ENCODE measurements at places on chromosomes 4 and X.

DNA sequence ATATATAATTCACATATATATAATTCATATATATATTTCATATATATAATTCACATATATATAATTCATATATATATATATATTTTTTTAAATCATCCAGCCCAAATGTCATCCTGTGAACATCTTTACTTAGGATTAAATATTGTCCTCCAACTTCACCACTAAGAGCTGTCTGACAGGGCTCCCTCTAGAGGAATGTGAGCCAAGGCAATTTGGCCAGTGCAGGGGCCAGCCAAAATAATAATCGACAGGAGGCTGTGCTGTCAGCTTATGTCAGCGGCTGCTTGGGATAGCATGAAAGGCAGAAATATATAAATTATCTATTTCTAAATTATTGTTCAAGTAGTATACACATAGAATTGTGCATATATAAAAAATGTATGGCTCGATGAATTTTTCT lies 29.5 kb downstream of the EGFL6 start:
- DNase-seq = no peak

DNA sequence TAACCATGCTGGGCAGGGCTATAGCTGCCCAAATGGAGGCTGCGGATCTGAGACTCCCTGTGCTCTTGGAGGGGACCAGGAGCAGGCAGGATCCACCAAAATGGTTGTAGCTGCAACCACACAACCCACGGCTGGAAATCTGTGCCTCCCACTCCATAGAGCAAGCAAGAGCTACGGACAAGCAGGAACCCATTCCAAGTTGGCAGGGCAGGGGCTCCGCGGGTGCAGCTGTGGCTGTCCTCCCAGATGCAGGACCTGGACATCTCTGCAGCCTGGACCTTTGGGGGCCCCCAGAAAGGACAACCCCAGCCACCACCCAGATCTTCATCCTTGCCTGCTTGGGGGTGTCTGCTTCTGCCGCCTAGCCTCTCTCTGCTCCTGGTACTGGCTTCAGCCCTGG lies 154.1 kb upstream of the TRAM1L1 start:
- no peak for DNase-seq

- no peak for DNase-seq
These were observed 308.7 kb downstream of the GBA3 start for GRCh38 chr4:23001478-23001877.

- DNase-seq = peak; percentile 9
These were observed 82.0 kb downstream of the PLS3 start for GRCh38 chrX:115642895-115643530.

DNA sequence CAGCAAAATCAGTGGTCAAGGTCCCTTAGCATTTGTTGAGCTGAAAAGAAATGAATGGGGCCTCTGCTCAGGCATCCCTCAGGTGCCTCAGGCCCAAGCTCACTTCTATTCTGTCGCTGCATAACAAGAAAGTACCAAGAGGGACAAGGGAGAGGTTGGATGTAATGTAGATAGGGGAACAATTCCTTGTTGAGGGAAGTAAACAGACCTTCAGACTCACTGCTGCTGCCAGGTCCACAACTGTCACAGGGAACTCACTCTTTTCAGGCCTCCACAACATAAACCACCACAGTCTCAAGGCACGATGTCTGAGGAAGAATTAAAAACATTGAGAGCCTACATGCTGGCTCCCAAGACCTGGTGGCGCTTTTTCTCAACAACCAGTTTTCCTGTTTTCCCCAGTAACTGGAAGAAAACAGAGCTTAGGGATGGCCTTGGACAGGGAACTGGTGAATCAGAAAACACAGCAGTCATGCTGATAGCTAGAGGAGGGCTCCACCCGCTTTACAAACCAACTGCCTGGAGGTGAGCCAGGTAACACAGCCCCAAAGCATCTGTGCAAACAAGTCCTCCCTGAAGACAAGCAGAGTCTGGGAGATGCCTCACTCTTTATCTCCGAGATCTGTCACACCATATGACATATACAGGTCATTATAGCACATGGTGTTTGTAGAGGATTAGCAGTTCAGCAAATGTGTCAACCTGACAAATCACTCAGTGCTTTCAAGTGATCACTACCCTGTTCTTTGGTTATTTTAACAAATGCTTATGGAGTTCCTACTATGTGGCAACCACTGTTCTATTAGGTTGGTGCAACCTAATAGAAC lies 14.3 kb upstream of the AWAT1 start:
- no peak for DNase-seq

GRCh38 chr4:55255179-55255578 lies 90.9 kb upstream of the SRD5A3 start:
- no peak for DNase-seq

DNA sequence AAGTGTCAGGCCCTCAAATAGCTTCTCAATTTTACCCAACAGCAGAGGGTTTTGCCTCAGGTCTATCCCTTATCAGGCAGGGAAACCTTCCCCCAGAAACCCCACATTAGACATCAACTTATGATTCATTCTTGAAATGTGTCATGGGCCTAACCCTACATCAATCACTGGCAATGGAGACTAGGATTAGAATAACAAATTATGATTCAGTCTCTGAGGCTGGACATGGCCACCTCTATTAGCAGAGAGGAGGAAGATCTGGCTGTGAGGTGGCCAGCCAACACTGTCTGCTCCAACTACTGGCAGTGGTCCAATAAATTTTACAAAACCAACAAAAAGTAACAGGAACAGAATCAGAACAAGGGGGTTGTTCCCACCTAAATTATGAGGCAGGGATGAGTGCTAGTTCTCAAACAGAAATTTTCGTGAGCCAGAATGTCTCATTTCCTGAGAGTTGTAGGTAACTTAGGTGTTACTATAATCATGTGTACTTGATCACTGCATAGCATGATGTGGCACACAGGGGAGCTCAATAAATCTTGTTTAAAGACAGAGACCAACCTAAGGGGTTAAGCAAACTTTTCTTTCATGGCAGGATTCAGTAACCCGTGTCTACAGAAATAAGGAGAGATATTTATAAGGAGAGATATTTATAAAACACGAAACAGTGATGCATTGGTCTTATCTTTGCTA lies 126.8 kb downstream of the NFKB1 start:
- no peak for DNase-seq

GRCh38 chrX:23749576-23749975 lies 6.5 kb upstream of the ACOT9 start:
- no peak for DNase-seq

- no peak for DNase-seq
These were observed 134.5 kb upstream of the NKX1-1 start for GRCh38 chr4:1540601-1541375.

GRCh38 chr4:73257234-73257633 lies 1.4 kb downstream of the ANKRD17 start:
- DNase-seq = peak; percentile 70

DNA sequence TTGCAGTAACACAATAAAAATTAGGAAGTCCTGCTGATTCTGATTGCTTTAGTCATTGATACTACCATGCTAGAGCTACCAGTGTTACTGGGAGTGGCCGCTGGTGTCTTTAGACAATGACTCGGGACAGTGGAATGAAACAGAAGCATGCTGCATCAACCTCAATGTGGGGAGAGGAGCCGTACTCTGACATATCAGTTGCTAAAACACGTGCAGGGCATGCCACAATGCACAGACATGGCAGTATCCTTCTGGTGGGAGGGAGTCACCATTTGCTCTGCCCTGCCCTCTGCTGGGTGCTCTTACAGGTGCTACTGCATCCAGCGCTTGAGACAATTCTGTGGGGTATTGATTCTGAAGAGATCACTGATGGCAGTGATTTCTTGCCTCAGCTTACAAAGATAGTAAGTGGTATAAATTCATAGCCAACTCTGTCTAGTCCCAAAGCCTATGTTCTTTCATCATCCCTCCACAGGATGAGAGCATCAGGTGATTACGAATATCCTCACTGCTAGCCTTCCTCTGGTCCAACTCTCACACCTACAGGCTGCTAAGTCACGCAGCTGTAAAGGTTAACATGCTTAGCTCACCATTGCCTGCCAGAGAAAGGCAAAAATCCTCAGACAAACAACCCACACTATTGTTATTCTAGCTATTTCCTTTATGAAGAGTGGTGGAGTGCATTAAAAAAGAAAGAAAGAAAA lies 43.7 kb downstream of the NSG1 start:
- peak; percentile 64 for DNase-seq

DNA sequence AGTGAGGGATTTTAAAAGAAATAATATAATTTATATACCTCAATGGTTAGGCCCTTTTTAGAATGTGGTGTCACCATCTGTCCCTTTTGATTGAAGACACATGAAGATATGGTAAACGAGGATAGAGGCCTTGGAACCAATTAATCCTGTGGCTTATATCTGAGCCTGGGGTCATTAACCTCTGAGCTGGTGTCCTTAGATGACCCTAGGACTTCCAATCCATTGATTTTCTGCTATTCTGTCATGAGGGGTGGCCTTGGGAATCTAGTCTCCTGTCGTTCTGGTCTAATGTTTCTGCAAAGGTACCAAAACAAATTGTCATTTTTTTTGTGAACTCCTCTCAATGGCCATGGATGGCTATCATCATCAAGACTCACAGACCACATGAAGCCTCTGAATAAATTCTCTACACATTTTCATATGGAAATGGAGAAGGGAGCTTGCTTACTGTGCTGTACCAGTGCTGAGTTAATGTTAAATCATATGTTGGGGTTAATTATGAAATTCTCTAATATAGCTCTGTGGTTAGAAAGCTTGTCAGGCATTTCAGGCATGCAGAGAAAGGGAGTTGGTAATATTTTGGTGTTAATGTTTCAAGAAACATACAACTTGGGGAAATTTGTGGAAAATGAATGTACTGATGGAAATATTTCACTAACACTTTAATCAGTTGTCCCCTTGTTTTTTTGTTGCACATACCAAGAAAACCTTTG lies 204.2 kb upstream of the IL15 start:
- no peak for DNase-seq

DNA sequence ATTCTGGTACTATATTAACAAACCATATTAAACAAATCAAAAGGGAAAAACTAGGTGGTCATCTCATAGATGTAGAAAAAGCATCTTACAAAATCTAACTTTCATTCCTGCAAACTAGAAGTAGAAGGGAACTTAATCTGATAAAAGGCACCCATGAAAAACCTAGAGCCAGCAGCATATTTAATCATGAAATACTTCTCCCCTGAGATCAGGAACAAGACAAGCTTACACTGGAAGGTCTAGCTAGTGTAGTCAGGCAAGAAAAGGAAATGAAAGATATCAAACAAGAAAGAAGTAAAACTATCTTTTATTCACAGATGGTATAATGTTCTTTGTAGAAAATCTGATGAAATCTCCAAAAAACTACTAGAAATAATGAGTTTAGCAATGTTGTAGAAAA lies 41.2 kb downstream of the ATP10D start:
- DNase-seq = no peak

GRCh38 chr4:153453402-153453801 lies 12.8 kb upstream of the TMEM131L start:
- no peak for DNase-seq

DNA sequence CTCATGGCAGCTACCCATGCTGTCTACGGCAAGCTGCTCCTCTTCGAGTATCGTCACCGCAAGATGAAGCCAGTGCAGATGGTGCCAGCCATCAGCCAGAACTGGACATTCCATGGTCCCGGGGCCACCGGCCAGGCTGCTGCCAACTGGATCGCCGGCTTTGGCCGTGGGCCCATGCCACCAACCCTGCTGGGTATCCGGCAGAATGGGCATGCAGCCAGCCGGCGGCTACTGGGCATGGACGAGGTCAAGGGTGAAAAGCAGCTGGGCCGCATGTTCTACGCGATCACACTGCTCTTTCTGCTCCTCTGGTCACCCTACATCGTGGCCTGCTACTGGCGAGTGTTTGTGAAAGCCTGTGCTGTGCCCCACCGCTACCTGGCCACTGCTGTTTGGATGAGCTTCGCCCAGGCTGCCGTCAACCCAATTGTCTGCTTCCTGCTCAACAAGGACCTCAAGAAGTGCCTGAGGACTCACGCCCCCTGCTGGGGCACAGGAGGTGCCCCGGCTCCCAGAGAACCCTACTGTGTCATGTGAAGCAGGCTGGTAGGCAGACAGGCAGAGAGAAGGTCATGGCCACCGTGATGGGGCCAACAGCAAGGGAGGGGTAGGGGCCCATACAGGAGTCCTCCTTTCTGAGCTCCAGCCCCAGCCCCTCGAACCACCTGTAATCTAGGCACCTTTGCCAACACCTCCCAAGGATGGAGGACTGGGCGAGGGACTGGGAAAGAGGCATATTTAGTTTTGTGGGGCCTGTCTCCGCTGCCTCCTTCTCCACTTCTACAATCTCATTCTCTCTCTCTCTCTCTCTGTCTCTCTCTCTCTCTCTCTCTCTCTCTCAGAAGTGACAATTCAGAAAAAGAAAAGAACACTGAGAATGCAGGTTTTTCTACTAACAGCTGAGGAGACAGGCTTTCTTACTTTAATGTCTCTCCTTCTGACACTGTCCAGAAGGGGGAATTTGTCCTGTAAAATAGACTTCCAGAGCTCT lies 4.7 kb upstream of the TSPYL2 start:
- no peak for DNase-seq

DNA sequence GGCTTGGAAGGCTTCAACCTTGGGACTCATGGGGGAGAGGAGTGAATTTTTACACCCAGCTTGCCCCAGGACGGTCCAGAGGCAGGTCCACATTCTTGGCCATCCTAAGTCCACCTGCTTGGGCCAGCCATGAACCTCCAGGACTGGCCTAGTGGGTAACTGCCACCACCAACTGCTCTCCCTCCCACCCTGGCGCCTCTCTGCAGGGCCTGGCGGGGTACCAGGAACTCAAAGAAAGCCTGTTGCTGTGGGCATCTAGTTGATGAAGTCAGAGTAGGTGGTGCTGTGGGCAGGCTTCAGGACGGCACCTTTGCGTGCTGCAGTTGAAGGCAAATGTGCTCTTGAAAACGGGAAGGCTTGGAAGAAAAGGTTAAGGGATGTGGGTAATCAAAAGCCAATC lies 12.0 kb downstream of the BCOR start:
- DNase-seq = no peak

GRCh38 chr4:151296227-151296626 lies 19.3 kb downstream of the PRSS48 start:
- no peak for DNase-seq

DNA sequence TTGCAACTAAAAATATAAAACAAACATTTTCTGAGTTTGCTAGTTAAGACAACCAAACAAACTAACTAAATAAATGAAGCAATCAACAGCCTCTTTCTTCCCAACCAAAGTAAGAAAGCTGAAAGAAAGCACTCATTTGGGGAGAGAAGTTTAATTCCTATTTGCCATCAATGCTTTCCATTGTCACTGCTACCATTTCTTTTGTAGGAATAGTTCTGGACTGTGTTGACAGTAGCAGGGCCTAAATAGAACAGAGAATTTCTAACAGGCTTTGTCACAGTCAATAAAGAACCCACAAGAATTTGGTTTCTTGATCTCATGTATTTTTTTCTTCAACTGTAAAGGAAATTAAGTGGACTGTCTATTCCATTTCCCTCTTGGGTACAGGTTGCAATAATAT lies 1886.4 kb upstream of the TENM3 start:
- no peak for DNase-seq

- DNase-seq = no peak
These were observed 127.0 kb downstream of the STOX2 start for GRCh38 chr4:184032091-184032490.

DNA sequence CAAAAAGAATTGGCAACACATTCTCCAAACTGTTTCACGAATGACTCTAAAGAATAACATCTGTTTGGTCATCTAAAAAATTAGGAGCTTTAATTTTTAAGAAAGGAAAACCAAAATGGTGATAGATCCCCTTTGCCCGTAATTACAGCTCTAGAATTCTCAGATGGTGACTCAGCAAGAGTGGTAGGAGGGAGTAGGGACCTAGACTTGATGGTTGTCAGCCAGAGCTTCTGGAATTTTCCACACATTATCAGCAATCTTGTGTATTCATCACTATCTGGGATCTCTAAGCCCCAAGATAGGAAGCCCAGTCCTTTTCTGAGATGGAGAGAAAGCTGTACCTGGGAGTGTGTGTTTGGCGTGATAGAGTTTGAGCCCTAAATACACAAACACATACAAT lies 103.9 kb upstream of the RAB40AL start:
- DNase-seq = no peak

Data from activated CD4-positive, alpha-beta T cell treated with anti-CD3 and anti-CD28 coated beads, Interleukin-2, amount 50 U/mL, for 48 hours (primary cell).